CD4-positive, alpha-beta T cell (primary cell): ENCODE measurements at places on chromosomes 2 and 18.

- DNase-seq, result no peak
Measured at GRCh38 chr18:75110846-75111415, 98.0 kb downstream of the PTGR3 start.

- no peak for DNase-seq
Measured at GRCh38 chr2:132953771-132954170, 283.8 kb upstream of the LYPD1 start.

GRCh38 chr2:24824071-24824588 lies 30.9 kb downstream of the CENPO start:
- DNase-seq, result no peak

DNA sequence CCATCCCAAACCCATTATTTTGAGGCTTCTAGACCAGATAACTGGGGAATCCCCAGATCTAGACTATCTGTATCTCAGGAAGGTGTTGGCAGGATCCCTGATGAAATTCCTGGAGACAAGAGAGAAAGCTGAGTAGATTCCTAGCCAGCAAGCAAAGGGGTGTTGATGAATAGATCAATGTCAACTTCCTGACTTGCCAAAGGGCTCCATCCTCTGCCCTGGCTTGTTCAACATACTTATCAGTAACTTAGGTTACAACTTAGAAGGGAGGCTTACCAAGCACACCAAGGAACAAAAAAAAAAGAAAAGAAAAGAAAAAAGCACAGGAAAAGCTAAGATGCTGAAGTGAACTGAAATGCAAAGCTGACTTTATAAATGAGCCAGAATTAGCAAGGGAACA lies 53.3 kb downstream of the TNS1 start:
- DNase-seq, result no peak

DNA sequence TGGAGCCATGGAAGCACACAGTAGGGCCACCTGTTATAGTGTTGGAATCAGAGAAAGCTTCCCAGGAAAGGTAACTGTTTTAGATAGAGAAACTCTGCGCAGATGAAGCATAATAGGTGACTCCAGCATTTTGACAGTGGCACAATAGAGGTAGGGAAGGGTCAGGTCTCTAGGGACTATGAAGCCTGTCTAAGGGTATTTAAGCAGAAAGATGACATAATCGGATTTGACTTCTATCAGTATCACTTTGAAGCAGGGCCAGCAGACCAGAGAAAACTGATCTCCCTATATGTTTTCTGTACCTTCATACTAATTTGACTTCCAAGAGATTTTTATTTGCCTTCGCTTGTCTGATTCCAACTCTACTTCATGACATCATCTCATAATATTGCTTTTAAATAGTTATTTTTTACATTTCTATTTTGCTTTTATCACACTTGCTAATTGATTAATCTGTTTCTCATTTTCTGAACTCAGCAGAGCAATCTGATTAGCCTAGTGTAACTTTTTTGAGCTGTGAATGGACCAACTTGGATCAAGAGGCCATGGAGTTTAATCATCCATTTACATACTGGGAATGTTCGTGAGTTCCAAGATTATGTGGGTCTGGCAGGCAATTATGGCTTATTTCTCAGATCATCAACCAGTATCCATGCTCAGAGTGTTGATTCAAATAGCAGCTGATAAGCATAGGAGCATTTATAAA lies 8.4 kb upstream of the HIBCH start:
- no peak for DNase-seq

GRCh38 chr2:235827585-235827992 lies 333.7 kb downstream of the AGAP1 start:
- no peak for DNase-seq

DNA sequence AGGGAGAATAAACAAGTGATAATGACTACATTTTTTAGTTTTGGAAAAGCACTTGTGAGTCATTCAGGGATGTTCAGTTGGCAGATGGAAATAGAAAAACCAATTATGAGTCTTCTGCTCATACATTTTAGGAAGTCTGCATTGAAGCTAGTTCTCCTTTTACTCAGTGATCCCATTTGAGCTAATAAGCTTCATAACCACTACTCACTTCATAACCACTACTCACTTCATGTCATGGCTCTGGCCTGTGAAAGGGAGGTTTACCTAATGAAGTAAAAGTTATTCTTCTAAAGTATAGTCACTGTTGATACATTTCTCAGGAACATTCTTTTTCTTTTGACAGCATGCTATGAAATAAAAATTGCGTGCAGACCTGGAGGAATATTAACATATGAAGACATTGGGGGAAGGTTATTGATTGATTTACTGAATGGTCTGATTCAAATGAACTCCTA lies 948.7 kb downstream of the TSN start:
- DNase-seq, result no peak

DNA sequence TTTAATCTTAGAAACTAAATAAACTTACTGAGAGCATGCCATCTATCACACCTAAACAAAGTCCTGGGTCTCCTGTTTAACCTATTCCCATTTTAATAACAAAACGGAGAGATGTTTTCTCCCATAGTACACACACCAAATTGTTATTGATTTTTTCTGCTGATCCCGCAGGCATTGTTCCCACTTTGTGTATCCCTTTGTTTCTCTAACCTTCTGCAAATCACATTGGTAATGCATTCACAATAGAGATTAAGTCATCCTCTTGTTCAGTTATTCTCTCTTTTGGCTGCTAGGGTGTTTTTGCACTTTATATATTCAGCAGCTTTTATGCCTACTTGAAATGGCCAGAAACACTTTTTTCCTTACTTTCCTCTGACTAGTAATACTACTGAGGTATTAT lies 1071.9 kb upstream of the CDH2 start:
- DNase-seq, result no peak

DNA sequence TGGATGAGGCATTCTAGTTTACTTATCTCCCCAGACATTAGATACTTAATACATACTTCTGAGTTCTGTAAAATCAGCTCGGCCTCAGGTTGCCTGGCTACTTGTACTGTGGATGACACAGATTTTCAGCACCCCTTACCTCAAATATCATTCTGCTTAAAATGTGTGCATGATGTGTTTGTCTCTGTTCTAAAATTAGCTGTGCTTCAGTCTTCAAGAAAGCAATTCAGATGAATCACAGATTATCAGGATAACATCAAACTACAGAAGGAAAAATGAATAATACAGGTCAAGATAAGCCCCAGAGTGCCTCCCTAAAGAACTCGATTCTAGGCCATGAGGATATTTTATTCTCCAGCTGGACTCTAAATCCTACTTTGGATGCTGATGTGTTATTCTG lies 21.3 kb upstream of the MAPRE2 start:
- DNase-seq, result no peak

DNA sequence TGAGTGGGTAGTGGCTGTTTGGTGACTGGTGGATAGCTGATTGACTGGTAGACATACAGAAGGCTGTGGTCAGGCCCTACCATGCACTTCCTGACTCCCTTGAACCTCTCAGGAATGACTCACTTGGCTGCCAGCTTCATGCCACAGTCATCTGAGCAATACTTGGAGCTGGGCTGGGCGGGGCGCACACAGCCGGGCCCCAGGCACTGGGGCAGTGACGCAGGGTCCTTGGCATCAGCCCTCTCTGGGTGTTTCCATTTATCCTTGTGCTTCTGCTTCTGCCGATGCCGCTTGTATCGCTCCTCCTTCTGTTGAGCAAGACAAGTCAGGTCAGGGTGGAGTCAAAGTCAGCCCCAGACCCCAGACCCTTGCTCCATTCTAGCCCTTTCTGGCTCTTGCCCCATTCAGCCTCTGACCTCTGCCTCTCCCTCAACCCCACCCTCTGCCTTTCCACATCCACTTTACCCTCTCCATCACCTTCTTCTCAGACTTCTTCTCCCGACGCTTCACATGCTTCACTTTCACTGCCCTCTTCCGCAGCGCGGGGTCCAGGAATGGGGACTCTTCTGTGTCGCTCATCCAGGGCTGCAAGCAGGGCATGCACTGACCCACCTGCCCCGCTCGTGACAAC lies 3.0 kb upstream of the MBD1 start:
- DNase-seq, result no peak

DNA sequence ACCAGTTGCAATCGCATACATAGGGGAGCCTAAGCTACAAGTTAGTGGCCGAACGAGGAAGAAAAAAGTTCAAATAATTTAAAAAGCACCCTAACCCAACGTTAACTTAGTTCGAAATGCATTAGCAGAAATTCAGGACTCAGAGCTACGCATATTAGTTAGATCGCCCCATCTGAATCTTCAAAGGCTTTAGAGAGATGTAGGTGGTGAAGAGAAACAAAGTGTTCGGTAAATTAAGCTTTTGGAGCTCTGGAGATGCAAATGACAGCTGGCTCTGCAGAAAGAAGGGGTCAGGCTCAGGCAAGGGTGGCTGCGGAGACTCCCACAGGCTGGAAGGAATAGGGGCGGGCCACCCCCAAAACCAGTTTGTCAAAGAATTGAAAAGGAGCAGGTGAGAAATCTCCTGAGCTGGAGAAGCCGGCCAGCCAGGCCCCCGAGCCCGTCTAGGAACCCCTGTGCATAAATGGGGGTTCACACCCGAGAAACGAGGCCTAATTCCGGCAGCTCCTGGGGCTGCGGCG lies 621 bp downstream of the TXNL1 start:
- peak; percentile 13 for DNase-seq
